ENCODE measurements at places on chromosomes 16 and 17. TPM values are rescaled to one million over a fixed set of nuclear protein-coding genes. Genes with fewer than 3 reads are reported as not detected.

DNA sequence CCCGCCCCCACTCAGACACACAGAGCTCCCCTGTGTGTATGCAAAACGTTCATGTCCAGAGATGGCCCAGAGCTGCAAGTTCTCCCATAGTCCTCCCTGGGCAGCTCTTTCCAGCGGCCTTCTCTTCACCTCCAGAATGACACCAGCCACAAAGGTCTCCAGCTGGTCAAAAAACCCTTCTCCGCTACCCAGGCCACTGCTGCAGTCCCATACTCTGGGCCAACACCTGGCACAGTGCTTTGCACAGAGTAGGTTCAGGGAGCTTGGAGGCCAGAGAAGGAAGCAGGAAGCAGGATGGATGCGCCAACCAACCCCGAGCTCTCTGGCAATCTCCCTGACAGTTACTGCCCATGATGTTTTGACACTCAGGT, 1.1 kb upstream of the STAT5B start:
- DNase-seq = no peak
- peak overlapping the region; percentile 90 for H3K27ac ChIP-seq

Gene CMTM1
- total RNA-seq = 7.1 TPM

Gene SARM1
- 17.4 TPM for total RNA-seq

DNA sequence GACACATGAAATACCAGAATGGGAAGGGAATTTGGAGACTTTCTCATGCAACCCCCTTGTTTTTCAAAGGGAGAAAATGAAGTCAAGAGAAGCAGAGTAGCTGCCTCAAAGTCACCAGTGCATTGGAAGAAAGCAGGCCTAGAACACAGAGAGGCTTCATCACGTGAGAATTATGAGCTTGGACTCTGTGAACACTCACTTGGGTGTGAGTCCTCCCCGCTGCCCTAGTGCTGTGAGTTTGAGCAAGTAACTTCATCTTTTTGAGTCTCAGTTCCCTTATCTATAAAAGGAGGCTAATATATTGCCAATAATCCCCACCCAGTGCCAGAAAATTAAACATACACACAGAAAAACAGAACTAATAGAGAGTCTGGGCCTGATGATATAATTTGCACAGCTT, 315.8 kb downstream of the XYLT1 start:
- H3K36me3 ChIP-seq = no peaks in the 10 kb centered on the region
- no peak overlapping the region for H3K27ac ChIP-seq
- H3K27me3 ChIP-seq = no peaks in the 10 kb centered on the region
- no peak overlapping the region for H3K4me3 ChIP-seq

- H3K4me1 ChIP-seq = no peaks in the 10 kb centered on the region
- H3K4me3 ChIP-seq = no peak overlapping the region
- no peak for DNase-seq
- H3K27ac ChIP-seq = no peak overlapping the region
Measured at GRCh38 chr17:29577385-29578211, 9.1 kb downstream of the TP53I13 start.

DNA sequence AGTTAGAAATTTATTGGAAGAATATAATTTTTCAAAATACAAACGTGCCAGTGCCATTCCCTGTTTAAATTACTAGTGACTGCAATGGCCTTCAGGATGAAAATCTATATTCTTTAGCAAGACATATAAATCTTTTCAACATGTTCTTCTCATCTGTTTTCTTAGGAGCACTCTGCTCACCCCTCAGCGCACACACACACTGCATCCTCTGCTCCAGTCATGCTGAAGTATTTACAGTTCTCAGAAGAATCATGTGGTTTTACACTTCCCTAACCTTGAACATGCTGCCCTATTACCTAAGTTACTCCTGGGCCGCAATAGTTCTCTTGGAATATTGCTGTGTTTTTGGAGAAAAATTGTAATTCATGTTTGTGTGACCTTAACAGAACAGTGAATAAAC, 820.6 kb downstream of the CDH8 start:
- H3K27ac ChIP-seq = no peak overlapping the region
- no peaks in the 10 kb centered on the region for H3K4me1 ChIP-seq
- no peaks in the 10 kb centered on the region for H3K36me3 ChIP-seq
- H3K4me3 ChIP-seq = no peak overlapping the region
